ENCODE measurements at places on chromosomes 7 and 10.
A peak's percentile ranks its signal among the peaks of the same experiment; 100 is the strongest.

DNA sequence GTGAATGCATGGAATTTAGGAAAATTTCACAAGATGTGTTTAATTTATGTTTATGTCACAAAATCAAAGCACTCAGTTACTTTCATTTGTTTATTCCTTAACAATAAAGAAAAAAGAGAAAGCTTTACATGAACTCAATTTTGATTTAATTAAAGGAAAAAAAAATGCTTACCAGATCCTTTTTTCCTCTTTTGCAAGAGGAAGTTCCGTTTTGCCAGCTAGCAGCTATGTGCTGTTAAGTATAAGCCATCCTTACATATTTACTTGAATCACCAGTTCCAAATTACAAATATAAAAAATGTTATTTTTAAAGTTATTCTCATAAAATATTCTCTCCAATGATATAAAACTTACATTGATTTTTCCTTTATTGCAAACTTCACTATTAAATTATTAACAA, 12.7 kb downstream of the MRC1 start:
- DNase-seq, result no peak

DNA sequence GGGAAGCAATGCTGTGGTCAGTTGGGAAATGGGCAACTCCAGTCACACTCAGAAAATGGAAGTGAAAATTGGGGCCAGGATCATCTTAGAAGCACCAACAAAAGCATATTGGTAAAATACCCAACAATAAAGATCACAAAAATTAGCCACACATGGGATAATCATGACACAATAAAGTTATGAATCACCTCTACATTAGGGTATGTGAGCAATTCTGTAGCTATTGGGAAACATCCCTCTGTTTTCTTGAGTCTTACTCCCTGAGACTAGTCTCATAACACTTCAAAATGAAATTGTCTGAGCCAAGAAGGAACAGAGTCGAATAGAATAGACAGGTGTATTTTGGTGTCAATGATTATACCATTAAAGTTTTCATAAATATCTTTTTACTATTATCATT, 178.3 kb downstream of the DYNC1I1 start:
- DNase-seq, result no peak

GRCh38 chr7:240887-241421, 48.6 kb downstream of the FAM20C start:
- peak; percentile 72 for DNase-seq

DNA sequence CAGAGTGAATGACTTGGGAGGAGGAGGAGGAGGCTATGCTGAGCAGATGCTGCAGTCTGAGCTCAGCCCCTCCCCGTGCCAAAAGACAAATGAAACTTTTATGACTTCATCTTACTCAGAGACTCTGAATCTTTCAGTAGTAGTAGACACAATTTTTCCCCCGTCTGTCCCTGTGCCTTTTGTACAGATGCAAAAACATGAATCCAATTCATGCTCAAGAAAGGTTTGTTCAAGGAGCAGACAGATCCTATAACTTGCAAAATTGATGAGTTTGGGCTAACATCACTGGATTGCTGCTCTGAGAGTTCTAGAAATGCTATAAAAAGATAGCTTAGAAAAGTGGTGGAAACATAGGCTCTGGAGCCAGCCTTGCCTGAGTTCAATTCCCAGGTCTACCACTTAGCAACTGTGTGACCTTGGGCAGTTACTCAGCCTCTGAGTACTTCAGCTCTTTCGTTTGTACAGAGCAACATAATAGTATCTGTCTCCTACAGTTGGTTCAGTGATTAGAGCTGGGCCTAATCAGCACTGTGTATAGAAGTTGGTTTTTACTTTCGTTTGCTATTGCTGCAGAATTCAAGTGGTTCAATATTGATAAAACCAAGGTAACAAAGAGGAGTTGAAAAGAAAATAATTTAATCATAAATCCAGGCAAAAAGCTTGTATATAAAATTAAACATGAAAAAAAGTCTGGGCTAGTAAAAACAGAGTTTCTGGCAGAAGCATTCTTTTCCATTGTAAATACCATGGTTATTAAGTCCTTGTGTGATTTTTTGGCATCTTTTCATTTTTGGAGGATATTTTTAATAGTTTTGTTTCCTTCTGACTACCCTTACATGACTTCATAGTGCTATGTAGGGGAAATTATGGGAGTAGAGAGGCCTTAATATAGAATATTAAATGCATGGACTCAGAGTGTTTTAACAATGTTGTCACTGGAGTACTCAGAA, 174.2 kb upstream of the ZNF32 start:
- no peak for DNase-seq

DNA sequence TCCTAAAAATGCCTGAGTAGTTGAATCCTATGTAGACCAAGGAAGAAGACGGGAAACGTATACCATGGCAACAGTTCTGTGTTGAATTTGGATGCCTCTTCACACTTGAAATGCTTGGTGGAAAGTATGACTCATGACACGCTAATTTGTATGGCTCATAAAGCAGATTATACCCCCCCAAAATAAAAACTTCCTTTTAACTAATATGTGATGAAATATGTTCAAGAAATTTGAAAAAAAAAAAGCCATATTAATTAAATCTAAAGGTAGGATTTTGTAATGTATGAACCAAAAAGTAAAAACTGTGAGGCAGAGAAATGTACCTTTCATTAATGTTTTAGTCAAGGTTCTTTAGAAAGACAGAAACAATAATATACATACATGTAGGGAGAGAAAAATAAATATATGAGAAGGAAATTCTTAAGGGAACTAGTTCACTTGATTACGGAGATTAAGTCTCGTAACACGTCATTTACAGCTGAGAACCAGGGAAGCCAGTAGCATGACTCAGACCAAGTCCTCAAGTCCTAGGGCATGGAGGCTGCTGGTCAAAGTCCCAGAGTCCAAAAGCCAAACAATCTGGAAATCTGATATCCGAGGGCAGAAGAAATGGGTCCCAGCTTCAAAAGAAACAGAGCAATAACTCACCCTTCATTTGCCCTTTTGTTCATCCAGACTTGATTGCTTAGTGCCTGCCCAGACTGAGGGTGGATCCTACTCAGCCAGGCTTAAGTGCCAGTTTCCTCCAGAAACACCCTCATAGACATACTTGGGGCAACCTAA, 485.1 kb downstream of the SEMA3D start:
- no peak for DNase-seq

- no peak for DNase-seq
Observed at GRCh38 chr7:118657391-118658005, 433.0 kb downstream of the ANKRD7 start.

GRCh38 chr10:130816116-130816901, 495.2 kb downstream of the TCERG1L start:
- no peak for DNase-seq

- no peak for DNase-seq
Observed at GRCh38 chr7:39294022-39294421, 272.2 kb upstream of the YAE1 start.

GRCh38 chr10:131002031-131002861, 309.3 kb downstream of the TCERG1L start:
- no peak for DNase-seq

GRCh38 chr7:4738711-4739527, 36.5 kb upstream of the AP5Z1 start:
- DNase-seq, result peak; percentile 55

GRCh38 chr7:25091176-25091575, 33.9 kb downstream of the CYCS start:
- DNase-seq, result no peak

DNA sequence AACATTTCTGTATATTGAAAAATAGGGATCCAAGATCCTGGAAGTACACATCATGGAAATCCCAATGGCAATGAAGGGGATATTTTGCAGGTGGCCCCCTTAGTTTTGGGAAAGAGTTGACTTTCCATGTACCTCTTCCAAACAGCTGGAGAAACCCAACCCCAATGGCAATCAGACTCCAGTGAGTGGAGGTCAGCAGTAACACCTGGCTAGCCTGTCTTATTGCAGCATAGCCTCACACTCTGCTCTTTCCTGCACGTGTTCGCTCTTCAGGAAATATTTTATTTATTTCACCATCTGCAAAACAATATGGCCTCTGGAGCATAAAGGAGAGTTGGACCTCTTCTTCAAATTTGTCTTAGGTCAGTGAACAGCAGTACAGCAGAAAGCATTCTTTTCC, 340.0 kb upstream of the NRP1 start:
- no peak for DNase-seq

- no peak for DNase-seq
Observed at GRCh38 chr7:48004638-48005037, 24.3 kb downstream of the SUN3 start.

GRCh38 chr10:77168161-77168560, 469.4 kb downstream of the KCNMA1 start:
- no peak for DNase-seq

GRCh38 chr10:127262606-127263005, 66.2 kb upstream of the INSYN2A start:
- DNase-seq, result no peak

GRCh38 chr7:108045669-108046068, 42.7 kb upstream of the LAMB1 start:
- no peak for DNase-seq

DNA sequence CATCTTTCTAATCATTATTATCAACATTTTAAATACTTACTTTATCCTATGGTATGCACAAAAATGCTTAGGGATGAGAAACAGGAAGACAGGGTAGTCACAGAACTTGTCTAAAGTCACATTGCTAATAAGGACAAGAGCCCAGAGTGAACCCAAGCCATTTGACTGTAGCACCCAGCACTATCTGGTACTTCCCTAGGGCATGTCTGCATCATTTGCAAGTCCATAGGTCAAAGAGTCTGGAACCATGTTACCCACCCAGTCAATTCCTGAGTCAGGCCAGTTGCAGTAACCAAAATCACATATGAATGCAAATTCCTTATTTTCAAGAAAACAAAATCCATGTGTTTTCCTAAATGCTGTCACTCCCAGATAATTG, 19.1 kb downstream of the ASAH2 start:
- no peak for DNase-seq

DNA sequence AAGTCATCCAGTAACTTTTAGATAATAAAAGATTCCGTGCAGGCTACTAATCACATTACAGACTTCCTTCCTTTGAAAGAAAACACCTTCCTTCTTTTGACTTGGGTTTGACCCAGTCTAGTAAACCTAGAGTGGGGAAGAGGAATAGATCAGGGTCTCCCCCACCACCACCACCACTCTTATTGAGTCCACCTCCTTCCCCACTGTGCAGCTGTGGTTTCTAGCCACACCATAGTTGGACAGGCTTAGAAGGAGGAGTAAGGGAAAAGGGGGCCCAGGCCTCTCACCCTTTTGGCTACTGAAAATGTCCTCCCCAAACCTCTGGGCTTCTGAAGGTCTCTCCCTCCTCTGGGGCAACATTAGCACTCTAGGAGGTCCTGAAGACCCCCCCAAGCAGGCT, 372.7 kb downstream of the CALN1 start:
- no peak for DNase-seq

DNA sequence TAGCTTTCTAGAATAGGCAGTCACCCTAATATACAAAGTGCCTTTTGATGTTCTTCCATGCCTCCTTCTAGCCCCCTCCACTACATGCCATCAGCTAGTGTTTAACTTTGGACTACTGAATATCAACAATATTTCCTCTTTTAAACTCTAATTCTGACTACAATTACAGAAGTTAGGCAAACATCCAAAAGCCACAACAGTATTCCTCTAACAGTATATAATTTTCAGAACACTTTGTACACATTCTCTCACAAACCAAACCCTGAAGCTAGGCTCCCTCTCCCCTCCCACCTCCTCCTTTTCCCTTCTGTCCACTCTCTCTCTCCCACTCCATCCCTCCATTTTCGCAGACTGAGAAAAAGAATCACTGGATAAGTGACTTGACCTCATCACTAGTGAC, 59.7 kb downstream of the CPEB3 start:
- no peak for DNase-seq

- no peak for DNase-seq
Observed at GRCh38 chr7:90686146-90686545, 90.0 kb downstream of the CDK14 start.

DNA sequence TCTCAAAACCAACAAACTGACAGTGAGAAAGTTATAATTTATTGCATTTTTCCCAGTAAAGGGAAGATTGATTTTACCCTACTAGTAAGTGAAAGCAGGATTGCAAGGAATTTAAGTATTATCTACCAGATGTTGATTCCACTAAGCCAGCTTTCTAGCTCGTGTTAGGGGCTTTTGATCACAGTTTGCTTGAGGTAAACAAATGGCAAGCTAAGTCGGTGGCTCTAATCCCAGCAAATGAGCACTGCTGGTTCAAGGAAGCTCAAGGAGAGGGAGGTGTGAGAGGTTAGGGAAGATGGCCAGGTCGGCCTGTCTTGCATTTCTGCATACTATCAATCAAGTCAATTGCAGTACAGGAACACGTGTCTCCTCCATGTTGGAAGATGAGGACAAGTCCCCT, 448.7 kb upstream of the POM121L12 start:
- DNase-seq, result no peak

DNA sequence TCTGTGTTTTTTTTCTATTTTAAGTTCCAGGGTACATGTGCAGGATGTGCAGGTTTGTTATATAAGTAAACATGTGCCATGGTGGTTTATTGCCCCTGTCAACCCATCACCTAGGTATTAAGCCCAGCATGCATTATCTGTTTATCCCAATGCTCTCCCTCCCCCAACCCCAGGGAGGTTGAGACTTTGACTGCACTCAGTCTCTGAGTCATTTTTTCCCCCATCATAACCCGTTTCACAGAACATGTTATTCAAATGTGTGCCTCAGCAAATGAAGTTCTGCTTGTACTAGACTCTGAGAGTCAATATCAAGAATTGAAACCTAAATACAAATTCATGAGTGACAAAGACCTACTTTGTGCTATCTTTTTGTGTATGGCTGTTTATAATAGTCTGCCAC, 70.0 kb upstream of the CYP26C1 start:
- peak; percentile 57 for DNase-seq

GRCh38 chr7:99374111-99375064, at the start of gene ARPC1B:
Gene ARPC1B (plus strand): TSS chr7:99374730. CDS start chr7:99385715, 10,985 bp downstream.
- DNase-seq, result peak; percentile 92

GRCh38 chr10:4596951-4597350, 229.1 kb upstream of the AKR1E2 start:
- DNase-seq, result no peak

GRCh38 chr10:129440722-129441316, 26.2 kb upstream of the MGMT start:
- DNase-seq, result no peak

- no peak for DNase-seq
Observed at GRCh38 chr10:11602919-11603523, 8.4 kb downstream of the USP6NL start.

GRCh38 chr7:1544178-1544895, 11.7 kb downstream of the TMEM184A start:
- no peak for DNase-seq

GRCh38 chr7:112193915-112194502, 12.2 kb downstream of the DOCK4 start:
- no peak for DNase-seq

GRCh38 chr10:5645944-5646617, 20.3 kb downstream of the ASB13 start:
- DNase-seq, result no peak

GRCh38 chr7:26534649-26535482, 243.2 kb downstream of the SNX10 start:
- DNase-seq, result no peak

GRCh38 chr7:85010306-85010705, 176.6 kb downstream of the SEMA3D start:
- no peak for DNase-seq

GRCh38 chr10:95850791-95851190, 57.0 kb upstream of the CC2D2B start:
- DNase-seq, result no peak
